MG63 (cell line): ENCODE measurements at places on chromosomes 2 and 18. TPM values are rescaled to one million over a fixed set of nuclear protein-coding genes. Genes with fewer than 3 reads are reported as not detected.

The RTKN gene
- total RNA-seq, result 8.8 and 12.7 TPM in 2 replicates

GRCh38 chr2:120670771-120671480, 64.7 kb upstream of the GLI2 start:
- no peak for DNase-seq

DNA sequence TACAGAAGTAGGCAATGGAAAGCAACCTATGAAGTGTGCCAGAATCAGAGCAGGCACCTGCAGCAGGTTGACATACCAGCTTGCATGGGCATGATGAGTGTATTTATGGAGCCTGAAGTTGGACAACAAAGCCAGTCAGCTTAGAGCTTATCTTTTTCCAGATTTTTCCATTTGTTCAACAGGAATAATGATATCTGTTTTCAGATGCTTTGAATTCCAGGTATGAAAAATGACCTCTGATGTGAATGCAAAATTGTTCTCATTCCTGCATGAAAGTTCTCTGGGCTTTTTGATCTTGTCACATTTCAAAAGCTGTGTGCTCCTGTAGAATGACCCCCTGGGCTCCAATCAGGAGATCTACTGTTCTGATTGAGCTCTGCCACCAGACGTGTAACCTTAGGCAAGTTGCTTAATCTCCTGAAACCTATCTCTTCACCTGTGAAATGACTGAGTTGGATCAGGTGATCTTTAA, 38.2 kb upstream of the VIT start:
- no peak for DNase-seq

- no peak for DNase-seq
Observed at GRCh38 chr2:224957540-224958461, 84.5 kb downstream of the DOCK10 start.

- DNase-seq, result no peak
Observed at GRCh38 chr2:172429301-172429968, 2.0 kb downstream of the ITGA6 start.

- DNase-seq, result no peak
Observed at GRCh38 chr2:100880036-100880435, 60.1 kb downstream of the NPAS2 start.
